Activated CD4-positive, alpha-beta T cell treated with anti-CD3 and anti-CD28 coated beads, Interleukin-2, amount 50 U/mL, for 16 hours (primary cell): ENCODE measurements at places on chromosomes 2 and 18.
A peak's percentile ranks its signal among the peaks of the same experiment; 100 is the strongest.

DNA sequence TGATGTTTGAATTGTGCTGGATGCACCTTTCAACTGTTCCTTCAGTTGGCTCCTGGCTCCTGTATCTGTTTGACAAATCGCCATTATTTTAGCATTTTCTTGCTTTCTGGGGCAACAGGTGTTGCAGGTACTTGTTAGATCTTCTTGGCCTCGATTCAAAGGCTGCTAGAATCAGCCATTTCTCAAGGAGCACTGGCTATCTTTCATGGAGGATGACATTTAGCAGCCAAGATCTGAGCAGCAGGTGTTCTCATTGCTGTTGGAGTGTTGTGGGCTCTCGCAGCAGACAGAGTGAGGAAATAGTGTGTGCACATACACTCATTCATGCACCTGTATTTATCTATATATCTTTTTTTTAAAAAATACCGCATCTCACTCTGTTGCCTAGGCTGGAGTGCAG lies 52.2 kb downstream of the INPP5D start:
- DNase-seq = no peak

DNA sequence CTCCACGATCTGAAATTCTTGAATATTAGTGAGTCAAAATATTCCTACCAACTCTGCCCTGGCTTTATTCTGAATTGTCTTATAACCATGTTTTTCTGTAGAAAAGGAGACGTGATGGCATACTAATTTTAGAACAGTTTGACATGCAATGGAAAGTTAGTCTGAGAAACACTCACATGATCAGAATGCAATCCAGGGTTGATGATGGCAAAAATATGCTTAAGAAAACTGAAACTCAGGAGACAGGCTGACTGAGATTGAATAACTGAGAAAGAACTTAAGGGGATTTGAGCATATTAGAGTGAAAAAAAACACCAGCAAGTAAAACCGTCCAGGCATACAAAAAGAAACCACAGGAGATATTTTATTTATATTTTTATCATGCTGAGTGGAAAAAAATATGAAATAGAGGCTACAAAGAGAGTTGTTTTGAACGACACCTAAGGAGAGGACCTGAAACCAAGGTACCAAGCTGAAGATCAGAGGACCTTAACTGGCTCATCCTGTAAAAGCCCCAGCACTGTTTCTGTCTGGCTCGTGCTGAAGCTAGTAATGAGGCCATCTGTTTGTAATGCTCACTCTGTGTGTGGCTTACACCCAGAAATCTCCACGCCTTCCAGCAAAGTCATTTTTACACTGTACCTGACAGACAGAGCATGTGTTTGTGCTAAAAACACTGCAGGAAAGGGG lies 437.2 kb upstream of the PKDCC start:
- DNase-seq = no peak

DNA sequence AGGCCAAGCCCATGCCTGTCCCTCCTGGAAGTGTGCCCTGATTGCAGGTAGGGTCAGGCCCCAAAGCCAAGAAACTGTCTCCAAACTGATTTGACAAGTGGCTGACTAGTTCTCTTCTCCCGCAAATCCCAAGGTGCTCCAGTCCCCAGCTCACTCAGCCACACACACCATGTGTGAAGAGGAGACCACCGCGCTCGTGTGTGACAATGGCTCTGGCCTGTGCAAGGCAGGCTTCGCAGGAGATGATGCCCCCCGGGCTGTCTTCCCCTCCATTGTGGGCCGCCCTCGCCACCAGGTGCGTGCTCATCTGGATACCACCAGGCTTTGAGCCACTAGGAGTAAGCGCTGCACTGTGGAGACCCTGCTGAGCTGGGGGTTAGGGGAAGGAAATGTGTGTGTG lies 8.3 kb downstream of the ACTG2 start:
- DNase-seq = no peak

- no peak for DNase-seq
Measured at GRCh38 chr2:117853873-117854272, 39.4 kb downstream of the DDX18 start.

GRCh38 chr2:112936927-112937232 lies 25.9 kb downstream of the IL37 start:
- no peak for DNase-seq

- no peak for DNase-seq
Measured at GRCh38 chr2:130310881-130311280, 31.8 kb upstream of the IMP4 start.

- no peak for DNase-seq
Measured at GRCh38 chr18:3717376-3718025, 267.5 kb downstream of the TGIF1 start.

DNA sequence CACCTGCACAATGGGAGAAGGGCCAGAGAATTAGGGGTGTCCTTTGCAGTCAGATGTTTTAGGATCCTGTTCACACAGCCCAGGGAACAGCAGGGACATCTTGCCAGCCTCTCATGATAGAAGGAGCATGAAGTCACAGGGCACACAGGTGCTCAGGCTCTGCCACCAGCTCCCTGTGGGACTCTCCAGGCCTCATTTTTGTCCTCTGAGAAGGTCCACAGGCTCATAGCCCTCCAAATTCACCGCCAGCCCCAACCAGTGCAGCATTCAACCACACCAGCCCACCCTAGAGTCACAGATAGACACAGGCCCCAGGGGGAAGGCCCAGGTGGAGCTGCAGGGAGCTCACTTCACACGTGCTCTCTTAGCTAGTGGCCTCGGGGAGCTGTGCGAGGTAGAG lies 391.7 kb downstream of the TNS1 start:
- DNase-seq = no peak

DNA sequence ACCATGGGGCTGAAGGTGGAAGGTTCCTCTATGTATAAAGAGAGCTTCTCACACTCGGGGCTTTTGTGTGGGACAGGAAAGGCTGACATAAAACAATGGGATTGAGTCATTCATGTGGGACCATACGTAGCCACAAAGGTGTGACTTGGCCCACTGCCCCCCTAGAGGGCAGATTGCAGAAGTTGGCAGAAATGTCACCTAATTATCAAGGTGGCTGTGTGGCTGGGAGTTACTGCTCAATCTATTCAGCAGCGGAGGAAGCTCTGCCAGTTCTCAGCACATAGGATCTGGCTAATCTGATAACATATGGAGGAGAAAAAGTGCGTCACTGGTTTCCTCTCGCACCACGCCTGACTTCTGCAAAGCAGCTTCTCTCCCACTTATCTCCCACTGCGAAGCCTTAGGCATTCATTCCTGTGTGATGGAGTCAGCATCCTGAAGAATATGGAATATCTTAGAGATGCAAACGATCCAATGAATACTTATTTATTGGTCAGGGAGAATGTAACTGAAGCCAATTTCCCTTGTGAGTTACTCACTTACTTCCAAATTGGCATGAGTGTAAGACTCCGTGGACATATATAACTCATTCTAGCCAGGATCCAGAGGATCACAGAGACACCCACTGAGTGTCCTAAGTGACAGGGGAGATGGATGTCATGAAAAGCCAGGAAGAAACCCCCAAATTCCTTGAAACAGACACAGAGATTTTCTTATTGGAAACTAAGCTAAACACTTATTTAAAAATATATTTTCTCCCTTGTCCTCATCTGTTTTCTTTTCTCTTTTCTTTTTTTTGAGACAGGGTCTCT lies 344.8 kb downstream of the TGIF1 start:
- no peak for DNase-seq

- no peak for DNase-seq
Measured at GRCh38 chr2:182367401-182367800, 59.4 kb downstream of the PDE1A start.

DNA sequence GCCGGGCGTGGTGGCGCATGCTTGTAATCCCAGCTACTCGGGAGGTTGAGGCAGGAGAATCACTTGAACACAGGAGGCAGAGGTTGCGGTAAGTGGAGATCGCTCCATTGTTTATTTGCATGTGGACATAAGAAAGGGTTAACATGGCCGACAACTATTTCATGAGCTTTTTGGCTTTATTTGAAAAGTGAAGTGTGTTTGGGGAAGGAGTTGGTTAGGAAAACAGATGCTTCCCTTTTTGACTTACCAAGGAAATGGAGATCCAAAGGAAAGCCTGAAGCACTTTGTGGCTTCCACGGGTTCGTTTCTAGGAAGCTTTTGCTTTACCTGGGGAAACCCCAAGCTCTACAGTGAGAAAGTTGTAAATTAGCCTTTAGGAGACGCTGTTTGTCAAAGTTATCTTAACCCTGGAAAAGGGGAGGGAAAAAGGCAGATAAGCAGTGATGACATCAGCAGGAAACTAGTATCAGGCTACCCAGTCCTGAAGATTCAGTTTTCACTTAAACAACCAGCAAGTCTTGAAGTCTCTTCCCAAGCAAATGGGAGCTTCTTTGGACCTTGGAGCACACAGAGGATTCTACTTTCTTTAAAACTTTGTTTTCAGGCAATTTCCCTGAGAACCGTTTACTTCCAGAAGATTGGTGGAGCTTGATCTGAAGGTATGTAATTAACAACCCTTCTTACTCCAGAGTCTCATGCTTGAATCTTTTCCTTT lies at the start of gene CASP10:
CASP10 (plus strand) TSS at position 492 of the 715 bp plus-strand sequence. CDS start 2,637 bp downstream, outside the sequence.
- peak; percentile 68 for DNase-seq

DNA sequence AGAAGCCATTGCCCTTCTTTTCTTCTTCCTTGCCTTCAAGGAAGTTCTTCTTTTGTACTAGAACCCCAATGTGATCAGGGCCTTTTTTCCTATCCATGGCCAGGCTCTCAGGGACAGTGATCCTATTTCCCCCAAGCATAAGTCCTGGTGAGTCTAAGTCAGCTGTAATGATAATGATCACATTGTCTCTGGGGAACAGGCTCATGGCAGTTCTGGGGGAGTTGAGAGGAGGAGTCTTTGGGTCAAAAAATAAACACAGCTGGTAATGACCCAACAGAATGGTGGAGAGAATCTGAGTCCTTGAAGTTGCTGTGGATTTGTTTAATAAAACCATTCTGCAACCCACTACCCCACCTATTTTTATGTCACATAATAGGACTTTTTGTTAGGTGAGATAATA lies 96.6 kb downstream of the SOCS6 start:
- no peak for DNase-seq

DNA sequence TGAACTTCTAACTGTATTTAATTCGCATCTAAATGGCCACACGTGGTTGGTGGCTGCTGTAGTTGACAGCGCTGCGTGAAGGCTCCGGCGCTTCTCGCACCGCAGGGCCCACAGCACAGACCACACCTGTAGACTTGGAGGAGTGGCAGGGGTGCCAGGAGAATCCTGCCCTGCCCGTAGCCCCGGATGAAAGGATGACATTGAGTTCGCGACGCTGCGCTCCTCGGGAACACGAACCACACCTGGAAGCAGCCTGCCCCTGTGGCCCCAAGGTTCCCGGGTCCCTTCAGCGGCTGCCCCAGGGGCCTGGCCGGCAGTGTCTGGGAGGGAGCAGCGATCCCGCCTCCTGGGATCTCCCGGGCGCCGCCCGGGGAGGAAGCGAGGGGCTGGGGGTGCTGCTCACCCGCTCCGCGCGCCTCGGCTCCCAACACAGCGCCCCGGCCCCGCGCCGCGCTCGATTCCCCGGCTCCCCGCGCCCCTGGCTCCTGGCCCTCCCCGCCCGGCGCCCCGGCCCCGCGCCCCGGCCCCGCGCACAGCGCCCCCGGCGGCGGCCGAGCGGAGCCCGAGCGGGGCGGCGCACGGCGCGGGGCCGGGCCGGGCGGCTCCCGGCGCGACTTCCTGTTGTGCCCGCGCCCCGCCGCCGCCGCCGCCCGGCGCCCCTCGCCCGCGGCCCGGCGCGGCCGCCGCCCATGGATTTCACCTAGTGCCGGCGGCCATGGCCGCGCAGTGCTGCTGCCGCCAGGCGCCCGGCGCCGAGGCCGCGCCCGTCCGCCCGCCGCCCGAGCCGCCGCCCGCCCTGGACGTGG lies at the start of gene RNPEPL1:
RNPEPL1 (plus strand) TSS at position 613 of the 806 bp plus-strand sequence; CDS start at position 716, 103 bp downstream.
- peak; percentile 43 for DNase-seq

DNA sequence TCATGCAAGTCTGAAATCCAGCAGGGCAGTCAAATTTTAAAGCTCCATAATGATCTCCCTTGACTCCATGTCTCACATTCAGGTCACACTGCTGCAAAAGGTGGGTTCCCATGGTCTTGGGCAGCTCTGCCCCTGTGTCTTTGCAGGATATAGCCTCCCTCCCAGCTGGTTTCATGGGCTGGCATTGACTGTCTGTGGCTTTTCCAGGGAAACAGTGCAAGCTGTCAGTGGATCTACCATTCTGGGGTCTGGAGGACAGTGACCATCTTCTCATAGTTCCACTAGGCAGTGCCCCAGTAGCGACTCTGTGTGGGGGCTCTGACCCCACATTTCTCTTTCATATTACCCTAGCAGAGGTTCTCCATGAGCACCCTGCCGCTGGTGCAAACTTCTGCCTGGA lies 220.6 kb upstream of the COPS8 start:
- DNase-seq = no peak

DNA sequence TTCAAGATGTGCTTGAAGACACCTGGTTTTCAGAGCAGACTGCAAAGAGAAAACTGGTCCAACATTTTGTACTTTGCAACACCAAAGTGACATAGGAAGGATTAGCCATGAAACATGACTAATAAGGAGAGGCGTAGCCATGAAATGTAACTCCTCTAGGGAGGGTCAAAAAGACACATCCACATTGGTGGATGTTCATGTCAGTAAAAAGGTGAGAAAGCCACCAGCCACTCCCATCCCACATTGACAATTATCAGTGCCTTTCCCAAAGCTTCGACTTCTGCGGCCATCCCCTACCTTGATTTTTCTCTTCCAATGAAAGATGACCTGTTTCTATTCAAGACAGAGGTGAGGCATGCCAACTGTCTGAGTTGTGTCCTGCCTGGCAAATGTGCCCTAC lies 223.2 kb downstream of the ALK start:
- DNase-seq = no peak

DNA sequence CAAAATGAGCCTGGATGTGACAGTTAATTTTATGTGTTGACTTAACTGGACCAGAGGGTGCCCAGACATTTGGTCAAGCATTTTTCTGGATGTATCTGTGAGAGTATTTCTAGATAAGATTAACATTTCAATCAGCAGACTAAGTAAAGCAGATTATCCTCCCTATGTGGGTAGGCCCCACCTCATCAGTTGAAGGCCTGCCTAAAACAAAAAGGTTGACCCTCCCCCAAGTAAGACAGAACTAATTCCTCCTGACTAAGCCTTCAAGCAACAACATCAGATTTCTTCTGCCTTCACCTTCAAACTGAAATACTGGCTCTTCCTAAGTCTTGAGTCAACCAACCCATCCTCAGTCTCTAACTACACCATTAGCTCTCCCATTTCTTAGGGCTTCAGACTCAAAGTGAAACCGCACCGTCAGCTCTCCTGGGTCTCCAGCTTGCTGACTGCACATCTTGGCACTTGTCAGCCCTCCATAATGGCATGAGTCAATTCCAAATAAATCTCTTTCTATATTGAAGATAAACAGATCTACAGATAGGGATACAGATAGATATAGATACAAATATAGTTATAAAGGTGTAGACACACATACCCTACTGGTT lies 47.9 kb downstream of the MEMO1 start:
- DNase-seq = peak; percentile 89

DNA sequence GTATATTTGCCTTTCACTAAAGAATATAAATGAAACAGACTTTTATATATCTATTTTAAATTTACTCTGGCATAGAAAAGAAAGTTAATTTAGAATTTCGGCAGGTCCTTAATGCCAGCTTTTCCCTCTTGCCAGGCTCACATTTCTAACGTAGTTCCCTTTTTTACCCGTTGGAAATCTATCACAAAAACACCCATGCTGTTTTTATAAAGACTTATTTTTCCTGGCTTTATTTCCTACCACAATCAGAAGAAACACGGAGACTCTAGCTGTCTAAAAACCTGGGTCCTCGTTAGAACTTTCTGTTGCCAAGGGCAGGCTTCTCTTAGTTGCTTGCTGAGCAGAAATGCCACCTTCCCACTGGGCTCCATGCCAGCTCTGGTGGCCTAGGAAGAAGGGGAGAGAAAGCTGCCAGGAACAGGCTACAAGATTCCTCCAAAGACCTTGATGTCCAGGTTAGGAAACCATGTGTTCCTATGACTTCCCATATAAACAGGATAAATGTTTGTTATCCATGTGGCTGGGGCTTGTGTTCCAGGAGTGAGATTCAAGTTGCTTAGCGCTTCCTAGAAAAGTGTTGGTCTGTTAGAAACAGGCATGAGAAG lies 17.8 kb upstream of the TMEM18 start:
- no peak for DNase-seq
